ENCODE measurements at places on chromosomes 4 and X.

DNA sequence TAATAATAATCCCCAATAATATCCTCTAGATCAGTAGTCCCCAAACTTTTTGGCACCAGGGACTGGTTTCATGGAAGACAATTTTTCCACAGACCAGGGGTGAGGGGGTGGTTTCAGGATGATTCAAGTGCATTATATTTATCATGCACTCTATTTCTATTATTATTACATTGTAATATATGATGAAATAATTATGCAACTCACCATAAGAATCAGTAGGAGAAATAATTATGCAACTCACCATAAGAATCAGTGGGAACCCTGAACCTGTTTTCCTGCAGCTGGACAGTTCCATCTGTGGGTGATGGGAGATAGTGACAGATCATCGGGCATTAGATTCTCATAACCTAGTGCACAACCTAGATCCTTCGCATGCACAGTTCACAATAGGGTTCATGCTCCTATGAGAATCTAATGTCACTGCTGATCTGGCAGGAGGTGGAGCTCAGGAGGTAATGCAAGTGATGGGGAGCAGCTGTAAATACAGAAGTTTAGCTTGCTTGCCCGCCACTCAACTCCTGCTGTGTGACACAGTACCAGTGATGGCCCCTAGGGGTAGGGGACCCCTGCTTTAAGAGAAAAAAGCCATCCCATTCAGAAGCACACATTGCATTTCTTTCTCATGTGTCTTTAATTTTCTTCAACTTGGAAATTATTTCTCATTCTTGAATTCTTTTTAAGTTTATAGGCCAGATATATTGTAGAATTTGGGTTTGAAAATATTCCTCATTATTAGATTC is 16.0 kb upstream of the SH3RF1 start:
- peak; percentile 18 for DNase-seq

- no peak for DNase-seq
Observed at GRCh38 chr4:115865736-115866135, 752.3 kb upstream of the NDST4 start.

GRCh38 chr4:174983128-174983750 is 65.1 kb downstream of the ADAM29 start:
- no peak for DNase-seq

DNA sequence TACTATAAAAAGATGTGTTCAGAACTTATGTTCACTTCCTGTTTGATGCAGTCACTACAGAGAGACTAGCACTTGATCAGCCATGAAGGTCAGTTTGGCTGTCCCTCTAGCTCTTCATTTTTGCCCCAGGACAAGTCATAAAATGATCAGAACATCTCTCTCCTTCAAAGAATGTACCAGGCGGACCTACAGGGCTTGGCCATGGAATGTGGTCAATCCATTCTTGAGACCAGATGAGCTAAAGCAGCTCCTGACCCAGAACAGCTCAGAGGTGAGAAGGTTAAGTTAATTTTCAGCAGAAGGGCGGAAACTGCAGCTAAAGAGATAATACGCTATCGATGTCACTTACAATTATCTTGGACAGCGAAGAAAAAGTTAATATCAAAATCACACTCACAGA is 49.2 kb upstream of the TAB3 start:
- no peak for DNase-seq

DNA sequence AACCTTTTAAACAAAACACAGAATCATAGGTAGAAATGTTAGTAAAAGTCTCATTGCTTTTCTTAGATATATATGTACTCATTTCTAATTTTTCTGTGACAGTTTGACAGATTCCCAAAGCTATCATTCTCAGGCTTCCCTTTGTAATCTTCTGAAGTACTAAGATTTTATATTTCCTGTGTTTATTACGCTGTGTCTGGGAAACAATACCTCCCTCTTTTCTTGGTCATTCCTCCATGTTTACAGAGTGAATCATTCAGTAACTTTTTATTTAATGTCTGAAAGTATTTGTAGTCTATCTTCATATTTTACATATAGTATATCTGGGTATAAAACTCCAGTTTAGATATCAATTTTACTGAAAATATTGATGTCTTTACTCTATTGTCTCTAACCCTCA is 1826.3 kb upstream of the IGFBP7 start:
- no peak for DNase-seq

DNA sequence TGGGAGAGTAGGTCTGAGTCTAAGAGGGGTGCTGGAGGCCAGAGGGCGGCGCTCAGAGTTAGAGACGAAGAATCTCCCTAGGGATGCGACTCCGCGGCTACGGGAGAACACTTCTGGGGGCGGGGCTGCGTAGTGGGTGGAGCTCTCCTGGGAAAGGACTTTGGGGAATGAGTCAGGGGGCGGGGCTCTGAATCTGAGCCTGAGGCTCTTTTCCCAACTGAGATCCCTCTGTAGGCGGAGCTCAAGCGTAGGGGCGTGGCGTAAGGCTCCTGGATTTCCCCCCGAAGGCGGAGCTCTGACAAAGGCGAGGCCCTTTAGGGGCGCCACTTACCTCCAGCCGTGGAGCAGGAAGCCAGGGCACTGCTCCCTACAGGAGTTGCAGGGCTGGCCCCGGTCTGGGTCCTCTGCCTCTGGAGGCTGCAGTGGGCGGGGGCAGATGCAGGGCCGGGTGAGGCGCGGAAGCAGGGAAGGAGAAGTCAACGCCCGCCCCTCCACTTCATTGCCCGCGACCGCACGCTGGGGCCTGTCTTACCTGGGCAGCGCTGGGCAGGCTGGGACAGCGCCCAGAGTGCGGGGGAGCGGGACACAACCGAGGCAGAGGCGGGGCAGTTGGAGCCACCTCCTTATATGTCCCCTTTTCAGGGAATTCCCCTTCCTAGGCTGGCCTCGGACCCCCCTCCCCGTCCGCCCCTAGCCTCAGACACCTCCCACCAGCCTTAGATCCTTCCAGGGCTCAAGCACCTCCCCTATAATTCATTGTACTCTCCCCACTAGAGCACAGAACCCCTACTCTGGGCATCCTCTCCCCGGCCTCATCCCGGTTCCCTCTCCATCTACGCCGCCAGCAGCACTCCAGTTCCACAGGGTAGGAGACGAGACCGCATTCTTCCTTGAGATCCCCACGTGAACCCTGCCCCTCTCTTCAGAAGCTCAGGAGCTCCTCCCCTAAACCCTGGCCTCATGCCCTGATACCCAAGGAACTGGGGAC is 1.6 kb downstream of the PRICKLE3 start:
- DNase-seq, result peak; percentile 98

DNA sequence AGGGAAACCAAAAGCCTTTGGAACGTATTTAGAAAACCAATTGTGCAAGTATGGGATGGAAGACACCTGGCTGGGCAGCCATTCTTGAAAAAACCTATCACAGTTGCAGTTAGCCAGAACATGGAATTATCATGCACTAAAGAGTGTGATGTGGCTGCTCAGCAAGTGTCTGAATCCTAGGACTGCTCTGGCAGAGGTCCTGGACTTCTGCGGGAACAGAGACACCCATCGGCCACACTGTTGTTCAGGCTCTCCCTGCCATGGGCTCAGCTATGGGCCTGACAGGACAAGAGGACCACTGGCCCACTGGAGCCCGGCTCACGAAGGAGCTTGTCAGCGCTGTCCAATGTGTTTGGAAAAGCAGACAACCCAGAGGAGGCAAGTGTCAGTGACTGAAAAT is 115.7 kb upstream of the GPC4 start:
- DNase-seq, result no peak

- DNase-seq, result no peak
Observed at GRCh38 chrX:123331349-123331748, 147.3 kb downstream of the GRIA3 start.

- DNase-seq, result no peak
Observed at GRCh38 chr4:8652181-8653078, 59.9 kb downstream of the CPZ start.

DNA sequence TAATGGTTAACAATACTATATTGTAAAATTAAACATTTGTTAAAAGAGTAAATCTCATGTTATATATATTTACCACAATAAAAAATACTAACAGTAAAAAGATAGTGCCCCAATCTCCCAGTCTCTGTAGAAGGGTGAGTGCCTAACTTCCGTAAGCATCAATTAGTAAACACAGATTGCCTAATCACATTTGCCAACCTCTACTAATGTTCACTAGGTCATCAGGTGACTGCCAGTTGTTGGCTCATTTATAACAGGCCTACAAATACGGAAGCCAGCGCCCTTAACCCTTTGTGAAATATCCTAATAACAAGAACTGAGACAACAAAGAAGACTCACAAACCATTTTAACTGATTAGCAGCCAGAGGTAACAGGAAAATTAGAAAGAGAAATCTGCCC is 345.1 kb downstream of the INPP4B start:
- DNase-seq, result peak; percentile 19

- DNase-seq, result no peak
Observed at GRCh38 chrX:113726466-113726865, 857.4 kb upstream of the HTR2C start.

GRCh38 chr4:95889662-95890061 is 49.8 kb downstream of the PDHA2 start:
- no peak for DNase-seq

GRCh38 chr4:174663216-174663615 is 140.9 kb upstream of the HPGD start:
- DNase-seq, result no peak

GRCh38 chr4:183721207-183722081 is 62.4 kb downstream of the TRAPPC11 start:
- peak; percentile 62 for DNase-seq

GRCh38 chrX:97452283-97452682 is 568.6 kb downstream of the RPA4 start:
- DNase-seq, result no peak

GRCh38 chr4:152981842-152982241 is 45.7 kb downstream of the FHDC1 start:
- no peak for DNase-seq

- DNase-seq, result no peak
Observed at GRCh38 chrX:51257490-51257889, 75.1 kb upstream of the NUDT10 start.

- DNase-seq, result no peak
Observed at GRCh38 chr4:39568805-39569204, 41.6 kb upstream of the UGDH start.

- DNase-seq, result no peak
Observed at GRCh38 chr4:2064276-2064991, 5.3 kb downstream of the NAT8L start.

- peak; percentile 13 for DNase-seq
Observed at GRCh38 chrX:139826065-139827044, 106.5 kb downstream of the ATP11C start.

- DNase-seq, result no peak
Observed at GRCh38 chrX:150546711-150547153, 21.7 kb upstream of the MTM1 start.
